ENCODE measurements at places on chromosomes 3 and 15.

DNA sequence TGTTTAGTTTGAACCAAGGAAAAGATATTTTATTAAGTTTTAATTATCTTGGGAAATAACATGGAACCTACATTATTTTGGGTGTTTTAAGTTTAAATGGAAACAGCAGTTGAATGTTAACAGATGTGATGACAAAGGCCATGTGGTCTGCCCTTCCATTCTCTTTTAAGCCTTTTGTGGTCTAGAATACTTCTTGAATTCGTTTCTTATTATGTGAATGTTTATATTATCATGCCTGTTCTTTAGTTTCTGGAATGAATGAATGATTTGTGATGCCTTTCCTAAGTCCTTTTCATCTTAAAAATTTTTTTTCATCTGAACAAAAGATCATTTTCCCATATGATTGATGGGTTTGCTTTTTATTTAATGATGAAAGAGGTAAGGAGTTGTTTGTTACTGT, 44.6 kb downstream of the SNRK start:
- no peak for DNase-seq

- no peak for DNase-seq
These were observed 435.5 kb upstream of the TGFBR2 start for GRCh38 chr3:30170681-30171438.

- DNase-seq, result no peak
These were observed 15.2 kb downstream of the CA12 start for GRCh38 chr15:63366451-63366850.

- DNase-seq, result no peak
These were observed 826 bp downstream of the SHC4 start for GRCh38 chr15:48962662-48963523.

GRCh38 chr3:153749070-153749610, 372.1 kb upstream of the ARHGEF26 start:
- DNase-seq, result no peak

GRCh38 chr3:62538691-62539356, 165.5 kb upstream of the FEZF2 start:
- no peak for DNase-seq

DNA sequence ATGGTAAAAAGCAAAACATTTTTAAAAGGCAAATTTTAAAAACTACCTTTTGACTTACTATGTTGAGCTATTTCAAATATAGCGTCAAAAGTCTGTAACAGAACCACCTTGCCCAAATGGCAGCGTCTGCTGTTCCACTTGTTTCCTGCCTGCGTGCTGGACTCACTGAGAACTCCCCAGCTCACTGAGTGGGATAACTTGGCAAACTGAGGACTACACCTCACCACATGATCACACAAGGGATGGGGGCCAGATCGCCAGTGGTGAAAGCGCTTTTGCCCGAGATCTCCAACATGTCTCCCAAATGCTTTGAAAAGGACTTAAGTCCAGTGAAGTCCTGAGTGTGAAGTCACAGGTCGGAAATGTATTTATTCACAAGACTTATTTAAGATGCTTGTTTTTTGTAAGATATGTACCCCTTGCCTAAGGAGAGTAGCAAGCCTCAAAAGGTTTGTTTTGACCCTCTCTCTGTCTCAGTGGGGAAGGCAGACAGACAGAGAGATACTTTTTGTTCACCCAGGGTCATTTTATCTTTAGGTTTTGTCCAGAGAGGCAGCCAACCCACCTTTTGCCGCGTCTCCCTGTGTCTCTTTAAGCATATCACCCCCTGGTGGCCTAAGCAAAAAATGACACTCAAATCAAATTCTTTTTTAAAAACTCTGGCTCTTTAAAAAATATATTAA, 192.6 kb downstream of the PDZRN3 start:
- no peak for DNase-seq

GRCh38 chr15:85094685-85095084, 113.0 kb downstream of the PDE8A start:
- DNase-seq, result no peak
